ENCODE measurements at places on chromosomes 12 and 14.

GRCh38 chr12:50065726-50066310 is 8.4 kb downstream of the ASIC1 start:
- no peak for DNase-seq

DNA sequence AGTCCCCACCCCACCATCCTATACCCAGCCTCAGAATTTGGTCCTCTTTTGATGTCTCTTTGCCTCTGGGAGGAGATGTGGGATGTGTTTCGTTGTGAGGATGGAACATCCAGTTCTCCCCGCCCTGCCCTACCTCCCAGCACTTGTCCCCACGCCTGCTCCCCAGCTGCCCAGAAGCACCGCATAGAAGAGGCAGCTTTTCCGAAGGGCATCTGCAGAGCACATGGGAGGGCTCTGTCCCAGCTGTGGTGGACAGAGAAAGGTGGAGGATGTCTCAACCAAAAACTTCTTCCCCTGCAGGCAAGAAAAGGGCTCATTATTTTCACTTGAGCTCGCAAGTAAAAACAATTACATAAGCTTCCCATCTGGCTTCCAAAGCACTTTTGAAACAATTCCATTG is 302.6 kb downstream of the PCNX1 start:
- DNase-seq: no peak

DNA sequence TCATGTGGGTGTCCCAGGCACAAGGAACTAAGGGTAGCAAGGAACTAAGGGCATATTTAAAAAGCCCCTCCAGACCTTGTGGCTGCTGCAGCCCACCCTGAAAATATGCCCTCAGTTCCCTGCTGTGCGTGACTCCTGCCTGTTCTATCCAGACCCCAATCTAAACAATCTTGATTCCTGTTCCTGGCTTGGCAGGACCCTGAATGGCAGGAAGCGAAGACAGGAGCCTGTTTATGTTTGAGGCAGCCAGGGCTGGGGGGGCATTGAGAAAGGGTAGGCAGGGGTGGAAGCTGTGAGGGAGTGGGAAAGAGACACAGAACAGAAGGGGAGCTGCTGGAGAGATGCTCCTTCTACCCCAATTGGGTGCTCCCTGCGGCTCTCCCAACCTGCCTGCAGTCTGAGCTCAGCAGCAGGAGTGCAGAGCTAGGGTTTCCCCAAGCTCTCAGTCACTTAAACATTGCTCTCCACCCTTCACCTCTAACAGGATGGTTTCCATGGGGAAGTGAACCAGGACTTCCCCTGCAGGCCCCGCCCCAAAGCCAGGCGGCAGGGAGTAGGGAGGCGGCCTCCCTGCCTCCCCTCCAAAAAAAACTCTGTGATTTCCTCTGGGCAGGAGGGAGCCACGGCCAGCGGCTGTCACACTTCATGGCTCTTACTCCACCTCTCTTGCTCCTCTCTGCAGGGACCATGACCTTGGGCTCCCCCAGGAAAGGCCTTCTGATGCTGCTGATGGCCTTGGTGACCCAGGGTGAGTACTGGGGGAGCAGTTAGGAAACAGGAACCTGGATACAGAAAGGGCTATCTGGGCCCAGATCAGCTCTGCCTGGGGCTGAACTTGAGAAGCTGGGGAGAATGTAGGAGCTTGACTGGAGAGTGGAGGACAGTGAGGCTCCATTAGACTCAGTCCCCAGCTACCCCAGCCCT is 4.7 kb downstream of the ACVRL1 start:
- DNase-seq: no peak

DNA sequence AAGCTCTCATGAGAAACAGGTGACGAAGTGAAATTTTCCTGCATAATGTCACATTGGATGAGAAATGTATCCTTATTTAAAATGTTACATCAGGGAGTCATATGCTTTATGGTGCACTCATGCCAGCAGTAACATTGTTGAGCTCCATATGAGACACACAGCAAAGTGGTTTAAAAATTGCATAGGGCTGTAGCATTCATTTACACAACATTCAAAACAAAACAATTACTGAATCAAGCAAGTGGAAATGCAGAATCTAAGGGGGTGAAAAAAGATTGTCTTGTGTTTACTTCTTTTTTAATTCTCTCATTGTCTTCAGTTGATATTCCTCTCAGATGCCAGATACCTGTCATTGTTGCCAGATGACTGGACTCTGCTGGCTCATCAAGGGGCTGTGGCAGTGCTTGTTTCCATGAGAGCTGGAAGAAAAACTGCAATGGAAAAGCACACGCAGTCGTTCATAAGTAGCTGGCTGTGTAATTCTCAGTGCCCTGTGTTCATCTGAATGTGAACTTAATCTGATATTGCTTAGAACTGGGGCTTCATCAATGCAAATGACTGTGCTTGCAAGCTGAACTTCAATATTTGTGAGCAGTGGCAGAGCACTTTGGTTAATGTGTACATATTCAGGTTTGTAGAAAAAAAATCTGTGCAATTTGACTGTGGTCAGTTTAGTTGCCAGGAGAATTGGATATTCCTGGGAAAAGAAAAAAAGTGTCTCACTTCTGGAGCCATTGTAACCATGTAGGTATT is 305.6 kb downstream of the RAD51B start:
- DNase-seq: no peak

GRCh38 chr12:104571328-104571727 is 114.6 kb downstream of the CHST11 start:
- DNase-seq: no peak

DNA sequence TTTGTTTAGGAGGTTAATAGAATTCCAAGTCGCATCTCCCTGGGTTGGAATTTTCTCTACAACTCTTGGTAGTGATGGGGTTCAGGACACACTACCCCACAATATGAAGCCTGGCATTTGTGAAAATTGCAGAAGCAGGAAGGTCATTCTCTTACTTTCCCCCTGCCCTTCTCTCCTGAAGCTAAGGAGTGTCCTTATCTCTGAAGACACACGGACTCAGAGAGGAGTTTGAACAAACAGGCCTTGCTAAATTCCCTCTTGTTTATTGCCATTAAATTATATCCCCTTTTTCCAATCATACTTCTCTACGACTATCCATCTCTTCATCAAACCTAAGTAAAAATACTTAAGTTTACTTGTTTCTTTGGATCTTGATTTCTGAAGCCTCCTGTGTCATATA is 443.0 kb downstream of the RAD51B start:
- no peak for DNase-seq

GRCh38 chr12:106743270-106743988 is 31.1 kb upstream of the RIC8B start:
- DNase-seq: no peak

DNA sequence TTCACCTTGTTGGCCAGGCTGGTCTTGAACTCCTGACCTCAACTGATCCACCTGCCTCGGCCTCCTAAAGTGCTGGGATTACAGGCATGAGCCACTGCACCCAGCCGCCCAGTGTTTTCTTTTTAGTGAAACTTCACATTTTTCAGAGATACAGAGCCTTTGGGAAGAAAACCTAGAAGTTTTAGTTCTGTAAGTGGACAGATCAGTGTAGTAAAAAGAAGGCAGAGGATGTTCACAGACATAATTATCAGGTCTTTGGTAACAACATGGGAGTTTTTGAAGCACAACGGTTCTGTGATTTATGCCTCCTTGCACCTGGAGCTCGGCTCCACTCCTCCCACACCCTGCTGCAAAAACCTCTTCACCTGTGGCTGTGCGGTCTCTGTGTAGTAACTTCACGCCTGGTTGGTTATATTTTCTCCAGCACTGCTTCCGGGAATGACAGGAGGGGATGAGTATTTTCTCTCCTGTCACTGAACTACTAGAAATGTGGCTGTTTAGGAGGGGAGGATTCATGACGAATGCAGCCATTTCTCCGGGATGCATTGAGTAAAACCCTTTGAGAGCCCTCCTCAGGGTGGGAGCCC is 67.0 kb downstream of the ARF6 start:
- DNase-seq: no peak

GRCh38 chr12:96104566-96104965 is 69.2 kb upstream of the LTA4H start:
- no peak for DNase-seq

- no peak for DNase-seq
Measured at GRCh38 chr14:31659278-31659677, 98.1 kb downstream of the NUBPL start.

- no peak for DNase-seq
Measured at GRCh38 chr12:48389409-48389808, 38.7 kb upstream of the ZNF641 start.

DNA sequence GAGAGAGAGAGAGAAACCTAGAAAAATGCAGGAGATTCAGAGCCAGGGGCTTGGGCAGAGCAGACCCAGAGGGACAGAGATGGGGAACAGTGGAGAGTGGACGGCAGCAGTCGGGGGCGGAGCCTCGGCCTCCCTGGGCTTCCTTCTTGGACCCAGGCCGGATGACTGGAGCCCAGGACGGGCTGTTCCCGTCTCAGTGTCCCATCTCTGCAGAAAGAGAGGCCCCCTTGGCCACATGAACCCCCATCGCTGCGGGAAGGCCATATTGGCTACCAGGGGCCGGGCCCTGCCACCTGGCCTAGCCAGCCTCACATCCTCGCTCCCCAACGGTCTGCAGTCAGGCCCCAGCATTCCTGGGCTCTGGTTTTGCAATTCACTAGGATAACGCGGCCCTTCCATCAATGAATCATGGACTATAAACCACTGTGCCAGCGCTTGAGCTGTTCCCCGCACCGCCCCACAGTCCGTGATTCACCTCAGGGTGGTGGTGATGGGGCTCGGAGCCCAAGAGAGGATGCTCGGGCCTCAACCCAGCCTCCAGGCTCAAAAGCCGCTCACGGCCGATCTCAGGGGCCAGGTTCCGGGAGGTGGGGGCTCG is 116.5 kb downstream of the RFLNA start:
- no peak for DNase-seq

DNA sequence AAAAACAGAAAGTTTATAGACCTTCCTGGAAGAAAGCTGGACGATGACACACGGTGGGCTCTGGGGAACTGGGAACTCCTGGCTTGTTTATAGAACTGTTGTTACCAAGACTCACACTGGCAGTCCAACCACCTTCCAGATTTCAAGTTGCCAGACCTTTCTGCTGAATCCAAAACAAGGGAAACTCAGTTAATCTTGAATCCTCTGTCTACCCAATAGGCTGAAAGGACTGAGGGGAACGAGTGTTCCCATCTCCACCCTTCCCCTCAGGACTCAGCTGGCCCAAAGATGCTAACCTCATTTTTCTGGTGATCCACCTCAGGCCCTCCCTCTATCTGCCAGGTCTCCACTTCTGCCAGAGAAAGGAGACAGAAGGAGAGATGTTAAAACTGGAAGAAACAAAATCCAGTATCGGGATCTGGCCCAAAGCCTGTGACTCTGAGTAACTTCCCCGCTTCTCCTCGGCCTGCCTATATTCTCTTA is 231.4 kb downstream of the ANO2 start:
- no peak for DNase-seq

Data from head of caudate nucleus (tissue), 42 donors.